ENCODE measurements at places on chromosomes 6 and 20. TPM values are rescaled to one million over a fixed set of nuclear protein-coding genes. Genes with fewer than 3 reads are reported as not detected.

TTK gene
- 21.1 TPM for total RNA-seq

PGBD1 gene
- 3.7 TPM for total RNA-seq

GGTLC1 gene
- not detected for total RNA-seq

DNA sequence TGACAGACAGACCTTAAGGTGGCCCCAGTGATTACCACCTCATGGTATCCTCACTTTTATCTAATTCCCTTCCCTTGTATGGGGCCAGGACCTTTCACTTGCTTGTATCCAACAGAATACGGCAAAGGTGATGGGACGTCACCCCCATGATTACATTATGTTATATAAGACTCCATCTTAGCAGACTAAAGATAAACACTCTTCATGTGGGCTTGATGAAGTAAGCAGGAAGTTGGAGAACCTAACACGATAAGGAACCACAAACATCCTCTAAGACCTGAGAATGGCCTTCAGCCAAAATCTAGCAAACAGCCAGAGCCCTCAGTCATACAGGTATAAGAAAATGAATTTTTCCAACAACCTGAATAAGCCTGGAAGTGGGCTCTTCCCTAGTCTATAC, 8.0 kb downstream of the SLC17A3 start:
- DNase-seq, result no peak
- H3K4me3 ChIP-seq, result no peak overlapping the region
- H3K36me3 ChIP-seq, result no peaks in the 10 kb centered on the region

DNA sequence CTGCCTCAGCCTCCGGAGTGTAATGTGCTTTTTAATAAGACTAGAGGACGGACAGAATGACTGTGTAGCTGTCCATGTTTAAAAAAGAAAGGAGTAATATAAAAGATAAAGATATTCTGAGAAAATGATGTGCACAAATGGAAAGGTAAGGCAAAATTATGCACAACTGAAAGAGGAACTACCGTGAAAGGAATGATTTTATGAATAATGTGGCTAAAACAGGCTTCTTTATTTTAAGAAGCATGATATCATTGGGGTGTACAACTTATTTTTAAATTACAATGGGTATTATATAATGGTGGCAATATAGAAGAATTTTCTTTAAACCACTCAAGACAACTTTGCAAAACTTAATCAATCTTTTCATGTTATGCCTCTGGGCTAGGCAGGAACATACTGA, 78.1 kb downstream of the FIG4 start:
- H3K27me3 ChIP-seq, result no peaks in the 10 kb centered on the region
- H3K4me1 ChIP-seq, result peaks cover 3% of the 10 kb centered on the region
- H3K36me3 ChIP-seq, result no peaks in the 10 kb centered on the region
- H3K27ac ChIP-seq, result no peak overlapping the region

GRCh38 chr20:7499201-7499600, 441.1 kb downstream of the HAO1 start:
- H3K27ac ChIP-seq, result no peak overlapping the region
- no peaks in the 10 kb centered on the region for H3K36me3 ChIP-seq
- peaks cover 9% of the 10 kb centered on the region for H3K4me1 ChIP-seq
- H3K27me3 ChIP-seq, result no peaks in the 10 kb centered on the region

- no peaks in the 10 kb centered on the region for H3K27me3 ChIP-seq
- H3K27ac ChIP-seq, result no peak overlapping the region
- no peak overlapping the region for H3K4me3 ChIP-seq
- no peaks in the 10 kb centered on the region for H3K4me1 ChIP-seq
- H3K36me3 ChIP-seq, result peaks cover 7% of the 10 kb centered on the region
These were observed 84.8 kb downstream of the TAF4 start for GRCh38 chr20:61980647-61981583.

GRCh38 chr6:52724042-52724405, 39.3 kb downstream of the GSTA2 start:
- peak overlapping the region; percentile 79 for H3K27ac ChIP-seq
- no peaks in the 10 kb centered on the region for H3K36me3 ChIP-seq
- DNase-seq, result no peak
- H3K27me3 ChIP-seq, result no peaks in the 10 kb centered on the region
- no peak overlapping the region for H3K4me3 ChIP-seq

- H3K4me3 ChIP-seq, result no peak overlapping the region
- H3K36me3 ChIP-seq, result no peaks in the 10 kb centered on the region
- H3K27ac ChIP-seq, result no peak overlapping the region
- DNase-seq, result no peak
These were observed 85.5 kb upstream of the RSPO3 start for GRCh38 chr6:127032971-127033370.

- H3K4me1 ChIP-seq, result no peaks in the 10 kb centered on the region
- no peaks in the 10 kb centered on the region for H3K36me3 ChIP-seq
- no peak for DNase-seq
These were observed 203.5 kb upstream of the CITED2 start for GRCh38 chr6:139577763-139578604.

DNA sequence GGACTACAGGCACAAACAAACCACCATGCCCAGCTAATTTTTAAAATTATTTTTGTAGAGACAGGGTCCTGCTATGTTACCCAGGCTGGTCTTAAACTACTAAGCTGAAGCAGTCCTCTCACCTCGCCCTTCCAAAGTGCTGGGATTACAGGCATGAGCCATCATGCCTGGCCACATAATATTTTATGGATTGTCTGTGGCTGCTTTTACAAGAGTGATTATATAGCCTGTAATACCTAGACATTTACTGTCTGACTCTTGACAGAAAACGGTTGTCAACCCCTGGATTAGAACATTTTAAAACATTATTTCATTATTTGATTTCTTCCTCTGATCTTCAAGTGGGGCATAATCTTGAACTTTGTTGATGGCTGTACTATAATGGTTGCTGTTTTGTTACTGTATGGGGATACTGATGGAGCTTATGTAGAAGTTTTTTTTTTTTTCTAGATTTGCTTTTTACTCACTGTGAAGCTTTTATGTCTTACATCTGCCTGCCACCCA, 14.3 kb downstream of the PARD6B start:
- H3K27me3 ChIP-seq, result no peaks in the 10 kb centered on the region
- H3K27ac ChIP-seq, result peak overlapping the region; percentile 64
- no peak for DNase-seq
- no peak overlapping the region for H3K4me3 ChIP-seq
- H3K4me1 ChIP-seq, result peaks cover 58% of the 10 kb centered on the region

Measured in liver (tissue), 10 donors.